A172 (cell line): ENCODE measurements at places on chromosomes 3 and 15.

GRCh38 chr15:66378814-66379430 is 7.8 kb upstream of the MAP2K1 start:
- DNase-seq: no peak

GRCh38 chr15:59282515-59283337 is 76.1 kb downstream of the LDHAL6B start:
- no peak for DNase-seq

DNA sequence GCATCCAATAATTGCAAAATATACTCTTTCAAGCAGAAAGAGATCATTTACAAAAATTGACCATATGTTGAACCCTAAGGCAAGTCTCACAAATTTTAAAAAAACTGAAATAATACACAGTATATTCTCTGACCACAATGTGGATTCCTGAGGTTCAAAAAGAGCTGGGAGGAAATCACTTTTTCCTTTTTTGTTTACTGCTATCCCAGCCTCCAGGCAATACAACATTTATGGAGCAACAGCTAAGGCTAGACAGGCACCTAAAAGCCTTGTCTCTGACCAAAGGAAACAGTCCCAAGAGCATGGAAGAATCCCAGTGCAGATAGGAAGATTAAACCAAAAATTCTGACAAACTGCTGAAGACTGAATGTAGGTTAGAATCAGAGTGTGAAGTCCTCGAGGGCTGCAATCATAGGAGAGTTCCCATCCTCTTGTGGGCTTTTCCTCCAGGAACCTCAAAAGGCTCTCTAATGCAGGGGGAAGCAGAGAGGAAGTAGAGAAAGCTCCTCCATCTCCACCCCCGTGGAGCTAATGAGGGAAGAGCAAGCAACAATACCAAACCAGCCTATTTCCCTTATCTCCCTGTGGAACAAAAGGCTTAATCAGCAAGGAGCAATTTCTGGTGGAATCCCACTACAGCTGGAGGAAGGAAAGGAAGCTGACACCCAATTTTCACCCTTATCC is 57.0 kb downstream of the TMCC1 start:
- no peak for DNase-seq

- DNase-seq: peak; percentile 50
Observed at GRCh38 chr3:54859184-54859583, 68.7 kb downstream of the LRTM1 start.

DNA sequence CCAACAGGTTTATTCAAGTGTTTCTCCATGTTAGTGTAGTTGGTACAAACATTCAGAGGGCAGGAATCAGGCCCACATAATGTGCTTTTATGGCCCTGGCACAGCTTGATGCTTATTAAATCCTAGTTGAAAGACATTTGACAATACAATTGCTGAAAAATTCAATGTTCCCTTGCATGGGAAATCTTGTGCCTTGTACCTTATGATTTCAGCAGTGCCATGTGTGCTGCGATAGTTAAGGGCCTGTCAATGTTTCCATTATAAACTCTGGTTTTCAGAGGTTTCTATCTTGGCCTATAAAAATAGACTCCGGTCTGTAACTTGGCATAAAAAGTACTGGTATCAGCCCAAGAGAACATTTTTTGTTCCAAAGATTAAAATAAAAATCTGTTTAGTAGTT is 207.2 kb downstream of the TBC1D5 start:
- no peak for DNase-seq

- DNase-seq: peak; percentile 96
Observed at GRCh38 chr3:111864821-111865656, 6.0 kb downstream of the PHLDB2 start.
